GM03348 (cell line): ENCODE measurements at places on chromosomes 12 and 14.

DNA sequence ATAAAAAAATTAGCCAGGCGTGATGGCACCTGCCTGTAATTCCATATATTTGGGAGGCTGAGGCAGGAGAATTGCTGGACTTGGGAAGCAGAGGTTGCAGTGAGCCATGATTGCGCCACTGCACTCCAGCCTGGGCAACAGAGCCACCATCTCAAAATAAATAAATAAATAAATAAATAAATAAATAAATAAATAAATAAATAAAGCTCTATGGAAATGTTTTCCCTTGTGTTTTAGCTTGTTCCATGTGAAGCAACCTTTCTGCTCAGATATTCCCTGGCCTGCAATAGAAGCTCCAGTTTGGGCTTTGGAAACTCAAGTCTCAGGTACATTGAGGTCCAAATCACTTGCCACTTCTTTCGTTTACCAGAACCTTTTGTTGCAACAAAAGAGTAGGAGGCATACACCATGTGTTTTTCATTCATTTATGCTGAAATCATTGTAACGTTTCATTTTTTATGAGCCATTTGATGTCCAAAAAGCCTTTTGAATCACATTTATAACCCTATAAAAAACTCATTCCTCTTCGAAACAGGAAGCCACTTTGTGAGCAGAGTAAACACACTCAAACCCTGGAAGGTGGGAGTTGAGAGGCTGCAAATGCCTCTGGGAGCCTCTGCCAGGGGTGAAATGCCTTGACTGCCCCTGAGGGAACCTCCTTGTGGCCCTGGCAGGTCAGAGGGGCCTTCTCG is 376.6 kb upstream of the TBX3 start:
- no peak for DNase-seq

GRCh38 chr12:20567413-20567812 is 127.7 kb upstream of the SLCO1C1 start:
- DNase-seq, result no peak

DNA sequence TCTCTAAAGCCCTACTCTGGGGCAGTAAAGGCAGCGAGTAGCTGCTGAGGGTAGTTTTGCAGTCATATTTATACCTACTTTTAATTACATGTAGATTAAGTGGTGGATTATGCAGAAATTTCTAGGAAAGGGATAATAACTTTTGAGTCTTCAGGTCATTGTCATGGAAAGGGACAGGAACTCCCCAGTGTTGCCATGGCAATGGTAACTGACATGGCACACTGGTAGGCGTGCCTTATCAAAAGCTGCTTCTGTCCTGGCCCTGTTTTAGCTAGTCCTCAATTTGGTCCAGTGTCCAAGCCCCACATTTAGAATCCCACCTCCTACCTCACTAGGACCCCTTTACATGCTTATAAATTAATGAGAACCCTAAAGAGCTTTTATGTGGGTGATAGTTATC is 303.1 kb downstream of the VRK1 start:
- no peak for DNase-seq

DNA sequence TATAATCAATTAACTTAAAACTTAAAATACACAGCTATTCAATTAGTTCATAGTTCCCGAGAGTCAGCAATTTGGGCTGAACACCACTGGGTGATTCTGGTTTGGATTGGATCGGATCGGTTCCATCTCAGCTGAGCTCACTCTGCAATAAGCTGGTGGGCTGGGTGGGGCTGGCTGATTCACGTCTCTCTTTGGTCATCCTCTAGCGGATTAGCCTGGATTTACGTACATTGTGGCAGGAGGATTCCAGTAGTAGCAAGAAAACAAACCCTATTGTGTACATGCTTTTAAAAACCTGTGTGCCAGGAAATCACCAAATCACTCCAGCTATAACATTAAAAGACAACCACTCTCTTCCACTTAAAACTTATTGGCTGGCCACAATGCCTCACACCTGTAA is 3.2 kb upstream of the CLEC4C start:
- no peak for DNase-seq

DNA sequence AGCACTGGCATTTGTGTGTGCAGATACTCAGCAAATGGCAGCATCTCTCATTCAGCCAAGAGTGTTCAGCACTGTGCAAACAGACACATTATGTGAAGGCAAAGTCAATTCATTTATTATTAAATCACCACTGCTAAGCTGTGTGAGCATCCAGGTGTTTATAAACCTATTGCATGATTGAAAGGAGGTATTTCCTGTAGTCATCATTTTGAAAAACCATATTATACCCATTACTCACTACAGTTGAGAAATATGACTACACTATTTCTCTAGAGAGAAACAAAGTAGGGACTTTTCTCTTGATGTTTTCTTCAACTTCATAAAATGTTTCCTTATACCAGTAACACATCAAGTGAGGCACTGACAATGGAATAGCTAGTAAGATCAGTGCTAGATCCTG is 13.7 kb downstream of the SPX start:
- no peak for DNase-seq

- DNase-seq, result no peak
Observed at GRCh38 chr12:104752016-104752415, 206.1 kb downstream of the SLC41A2 start.
